ENCODE measurements at places on chromosomes 1 and 21.

GRCh38 chr1:3702990-3703728 lies 49.1 kb upstream of the CCDC27 start:
- DNase-seq, result no peak

DNA sequence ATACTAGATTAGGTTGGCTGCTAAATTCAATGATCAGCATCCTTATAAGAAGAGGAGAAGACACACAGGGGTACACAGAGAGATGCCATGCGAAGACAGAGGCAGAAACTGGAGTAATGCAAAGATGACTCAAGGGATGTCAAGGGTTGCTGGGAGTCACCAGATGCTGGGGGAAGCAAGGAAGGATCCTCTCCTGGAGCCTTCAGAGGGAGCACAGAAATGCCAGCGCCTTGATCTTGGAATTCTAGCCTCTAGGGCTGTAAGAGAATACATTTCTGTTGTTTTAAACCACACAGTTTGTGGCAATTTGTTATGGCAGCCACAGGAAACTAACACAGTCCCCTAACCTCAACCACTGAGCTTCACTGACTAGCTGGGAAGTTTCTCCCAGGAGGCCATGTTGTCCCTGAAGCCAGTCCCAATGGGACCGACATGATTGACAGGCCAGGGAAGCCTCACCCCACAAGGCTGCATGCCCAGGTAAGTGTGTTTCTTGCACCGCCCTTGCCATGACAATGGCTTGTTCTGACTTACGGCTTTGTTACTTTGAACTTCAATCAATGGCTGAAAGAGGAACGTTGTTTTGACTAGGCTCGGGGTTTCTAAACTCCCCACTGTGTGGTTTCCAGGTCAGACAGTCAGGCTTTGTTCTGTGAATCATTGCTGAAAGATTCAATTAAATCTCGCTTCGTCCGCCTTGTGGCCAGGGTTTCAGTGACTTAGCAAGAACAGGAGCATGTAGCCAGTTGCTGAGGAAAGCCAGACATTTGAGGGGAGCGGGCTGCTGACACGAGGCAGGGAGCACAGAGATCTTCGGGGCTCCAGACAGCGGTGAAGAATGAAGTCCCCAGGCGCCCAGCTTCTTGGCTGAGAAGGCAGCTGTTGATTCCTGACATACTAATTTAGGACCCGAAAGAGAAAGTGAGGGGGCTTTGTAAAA lies 62.3 kb downstream of the RUNX1 start:
- DNase-seq, result peak; percentile 77

- DNase-seq, result no peak
Observed at GRCh38 chr1:247180581-247180980, 8.8 kb upstream of the ZNF124 start.

DNA sequence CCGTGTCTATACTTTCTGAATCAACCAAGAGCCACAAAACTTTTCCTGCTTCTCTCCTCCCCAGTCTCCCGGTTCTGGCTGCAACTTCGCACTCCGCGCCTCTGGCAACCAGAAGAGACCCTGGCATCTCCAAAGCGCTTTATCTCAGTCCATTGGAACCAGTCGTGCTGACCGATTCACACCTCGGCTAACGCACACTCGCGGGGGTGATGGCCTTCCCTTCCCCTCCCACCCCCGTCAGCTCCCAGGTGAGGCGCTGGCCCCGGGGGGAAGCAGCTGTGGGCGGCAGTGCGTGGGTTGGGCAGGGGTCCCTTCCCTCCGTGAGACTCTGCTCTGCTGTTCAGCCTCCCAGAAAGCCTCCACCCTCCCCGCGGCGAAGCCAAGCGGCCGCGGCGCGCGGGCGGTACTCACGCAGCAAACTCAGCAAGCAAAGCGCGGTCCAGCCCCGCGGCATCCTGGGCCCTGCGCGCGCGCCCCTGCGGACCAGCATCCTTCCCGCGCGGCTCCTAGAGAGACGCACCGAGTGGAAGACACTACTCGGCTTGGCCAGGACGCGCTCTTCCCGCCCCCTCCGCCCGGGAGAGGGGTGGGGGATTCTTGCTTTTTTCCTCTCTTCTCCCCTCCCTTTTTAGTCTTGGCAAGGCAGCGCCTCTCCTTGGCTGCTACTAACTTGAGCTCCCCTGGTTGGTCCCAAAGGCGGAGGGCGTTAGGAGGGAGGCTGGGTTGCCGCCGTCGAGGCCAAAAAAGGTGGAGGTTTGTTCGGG lies at the start of gene CD34:
Gene CD34 (minus strand): TSS at position 535 of the 764 bp plus-strand sequence. CDS start 45 bp downstream, at position 490.
- no peak for DNase-seq

DNA sequence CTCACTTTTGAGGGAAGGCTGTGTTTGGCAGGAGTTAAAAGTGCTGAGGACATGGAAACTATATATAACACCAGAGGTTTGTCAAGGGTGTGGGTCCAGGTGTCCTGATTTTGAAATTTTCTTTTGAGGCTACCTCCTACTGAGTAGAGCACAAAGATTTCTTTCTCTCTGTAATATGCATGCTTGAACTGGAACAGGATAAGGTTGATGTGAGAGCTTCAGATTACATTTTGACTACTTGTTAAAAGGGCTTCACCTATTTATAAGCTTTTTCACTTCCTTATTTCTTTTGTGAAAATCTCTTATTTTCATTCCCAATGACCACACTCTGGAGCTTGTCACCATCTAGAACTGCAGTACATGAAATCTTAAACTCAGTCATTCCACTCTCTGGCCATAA lies 59.8 kb upstream of the PLA2G4A start:
- DNase-seq, result no peak

DNA sequence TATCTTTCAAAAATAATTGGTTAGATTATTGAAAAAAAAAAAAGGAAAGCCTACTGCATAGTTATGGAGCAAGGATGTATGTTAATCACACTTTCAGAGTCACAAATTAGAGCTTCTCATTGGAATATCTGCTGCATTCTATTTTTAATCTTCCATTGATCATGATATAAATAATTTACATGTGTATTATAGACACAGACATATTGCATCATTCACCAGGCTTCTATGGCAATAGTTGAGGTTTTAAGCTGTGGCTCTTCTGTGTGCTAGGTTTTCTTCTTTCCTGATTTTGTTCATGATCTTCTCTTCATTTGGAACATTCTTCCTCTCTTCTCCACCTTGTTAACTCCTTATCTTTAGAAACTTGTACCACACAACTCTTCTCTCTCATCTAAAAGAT lies 123.2 kb upstream of the HMCN1 start:
- no peak for DNase-seq

- DNase-seq, result no peak
Observed at GRCh38 chr1:118297521-118297920, 112.5 kb upstream of the SPAG17 start.

DNA sequence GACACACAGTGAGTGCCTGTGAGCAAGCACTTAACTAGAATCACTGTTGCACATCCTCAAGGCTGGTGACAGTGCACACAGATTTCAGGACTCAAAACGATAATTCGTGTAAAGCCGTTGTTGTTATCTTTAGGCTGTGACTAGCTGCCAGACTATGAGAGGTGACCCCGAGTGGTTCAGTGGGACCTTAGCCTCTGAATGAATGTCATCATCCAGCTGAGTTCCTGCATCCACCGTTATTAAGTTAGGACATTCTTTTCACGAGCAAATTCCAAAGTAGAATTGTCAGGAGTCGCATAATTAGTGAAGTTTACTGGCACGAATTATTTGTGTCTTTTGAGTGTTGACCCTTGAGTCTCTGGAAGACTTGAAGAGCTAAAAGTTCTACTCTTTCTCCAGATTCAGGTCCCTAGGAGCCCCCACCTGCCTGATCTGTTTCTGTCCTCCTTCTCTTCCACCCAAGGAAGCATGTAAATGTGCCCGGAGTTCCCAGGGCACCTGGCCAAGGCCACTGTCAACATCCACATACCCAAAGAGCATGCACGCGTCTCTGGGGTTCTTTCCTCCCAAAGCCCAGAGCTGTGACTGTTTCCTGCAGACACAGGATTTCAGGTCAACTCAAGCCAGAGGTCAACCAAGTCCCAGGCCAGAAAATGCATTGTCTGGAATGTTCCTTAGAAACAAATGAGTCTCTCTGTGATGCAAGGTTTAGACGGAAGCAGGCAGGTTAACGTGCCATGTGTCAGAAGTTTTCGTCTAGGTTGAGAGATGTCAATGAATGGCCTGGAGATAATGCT lies 207.2 kb downstream of the TOMM20 start:
- no peak for DNase-seq

DNA sequence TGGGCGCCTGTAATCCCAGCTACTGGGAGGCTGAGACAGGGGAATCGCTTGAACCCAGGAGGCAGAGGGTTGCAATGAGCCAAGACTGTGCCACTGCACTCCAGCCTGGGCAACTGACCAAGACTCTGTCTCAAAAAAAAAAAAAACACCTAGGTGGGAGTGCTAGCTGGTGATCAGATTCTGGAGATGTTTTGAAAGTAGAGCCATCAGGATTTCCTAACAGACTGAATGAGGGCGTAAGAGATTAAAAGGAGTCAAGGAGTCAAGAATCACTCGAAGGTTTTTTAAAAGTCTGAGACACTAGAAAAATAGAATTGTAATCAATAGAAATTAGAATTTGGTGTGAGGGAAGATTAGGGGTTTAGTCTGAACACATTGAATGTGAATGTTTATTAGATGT lies 73.8 kb downstream of the HSF2BP start:
- DNase-seq, result no peak

GRCh38 chr1:206106328-206107167 lies 10.6 kb downstream of the AVPR1B start:
- peak; percentile 63 for DNase-seq

DNA sequence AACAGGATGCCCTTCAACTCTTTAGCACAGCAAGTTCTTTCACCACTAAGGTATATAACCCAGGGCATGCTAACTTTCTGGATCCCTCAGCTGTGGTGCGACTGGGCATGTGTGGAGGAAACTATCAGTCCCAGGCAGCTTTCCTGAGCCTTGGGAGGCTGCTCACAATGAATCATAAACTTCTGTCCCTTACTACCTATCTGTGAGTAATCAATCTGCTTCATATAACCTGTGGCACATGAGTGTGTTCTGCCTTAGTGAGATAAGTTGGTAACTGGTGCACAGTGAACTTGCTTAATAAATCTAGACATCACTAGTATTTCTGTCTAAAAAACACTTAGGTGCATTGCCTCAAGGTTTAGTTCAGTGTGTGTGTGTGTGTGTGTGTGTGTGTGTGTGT lies 158.0 kb downstream of the GPATCH2 start:
- no peak for DNase-seq

GRCh38 chr1:27141266-27142003 lies 13.5 kb downstream of the SLC9A1 start:
- no peak for DNase-seq

DNA sequence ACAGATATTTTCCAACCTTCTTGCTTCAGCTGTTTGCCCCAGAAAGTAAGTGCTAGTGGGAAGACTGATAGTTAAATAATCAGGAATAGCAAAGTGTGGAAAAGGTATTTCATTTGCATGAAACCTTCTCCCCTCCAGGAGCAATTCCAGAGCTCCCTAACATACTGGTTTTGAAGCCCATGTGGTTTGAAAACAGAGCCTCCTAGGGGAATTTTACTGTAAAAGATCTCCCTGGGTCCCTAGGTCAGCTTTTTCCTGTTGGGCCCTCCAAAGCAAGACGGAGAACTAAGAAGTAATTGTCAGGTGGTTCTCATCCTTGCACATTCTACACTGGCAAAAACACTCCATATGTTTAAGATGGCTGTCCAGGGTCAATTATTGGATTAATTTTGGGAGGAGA lies 218.7 kb upstream of the FOXD3 start:
- DNase-seq, result no peak

Data from stimulated activated naive CD4-positive, alpha-beta T cell treated with Interleukin-2 at 50 U/mL for 16 hours (primary cell).